ENCODE measurements at places on chromosomes 7 and 10.

DNA sequence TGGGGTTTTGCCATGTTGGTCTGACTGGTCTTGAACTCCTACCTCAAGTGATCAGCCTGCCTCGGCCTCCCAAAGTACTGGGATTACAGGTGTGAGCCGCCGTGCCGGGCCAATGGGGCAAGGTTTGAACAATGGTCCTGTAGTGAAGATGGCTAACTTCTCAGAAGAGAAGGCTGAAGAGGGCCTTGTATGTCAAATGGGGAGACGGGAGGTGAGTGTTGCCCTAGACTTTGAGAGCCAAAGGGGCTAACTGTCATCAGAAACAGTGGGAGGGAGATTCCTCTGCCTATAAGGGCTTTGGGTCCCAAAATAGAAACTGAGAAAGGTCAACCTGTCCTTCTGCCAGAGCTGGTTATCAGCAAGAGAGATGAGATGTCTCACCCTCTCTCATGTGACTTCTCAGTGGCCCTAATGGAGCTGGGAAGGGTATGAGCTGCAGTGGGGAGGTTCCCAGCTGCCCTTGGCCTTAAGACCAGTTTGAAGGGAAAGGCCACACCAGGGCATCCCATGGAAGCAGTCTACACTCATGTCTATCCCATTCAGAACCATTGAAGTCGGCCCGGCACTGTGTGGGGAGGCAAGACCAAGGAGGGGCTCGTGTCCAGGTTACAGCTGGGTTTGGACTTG lies 1.3 kb upstream of the SAMD8 start:
- DNase-seq = no peak

DNA sequence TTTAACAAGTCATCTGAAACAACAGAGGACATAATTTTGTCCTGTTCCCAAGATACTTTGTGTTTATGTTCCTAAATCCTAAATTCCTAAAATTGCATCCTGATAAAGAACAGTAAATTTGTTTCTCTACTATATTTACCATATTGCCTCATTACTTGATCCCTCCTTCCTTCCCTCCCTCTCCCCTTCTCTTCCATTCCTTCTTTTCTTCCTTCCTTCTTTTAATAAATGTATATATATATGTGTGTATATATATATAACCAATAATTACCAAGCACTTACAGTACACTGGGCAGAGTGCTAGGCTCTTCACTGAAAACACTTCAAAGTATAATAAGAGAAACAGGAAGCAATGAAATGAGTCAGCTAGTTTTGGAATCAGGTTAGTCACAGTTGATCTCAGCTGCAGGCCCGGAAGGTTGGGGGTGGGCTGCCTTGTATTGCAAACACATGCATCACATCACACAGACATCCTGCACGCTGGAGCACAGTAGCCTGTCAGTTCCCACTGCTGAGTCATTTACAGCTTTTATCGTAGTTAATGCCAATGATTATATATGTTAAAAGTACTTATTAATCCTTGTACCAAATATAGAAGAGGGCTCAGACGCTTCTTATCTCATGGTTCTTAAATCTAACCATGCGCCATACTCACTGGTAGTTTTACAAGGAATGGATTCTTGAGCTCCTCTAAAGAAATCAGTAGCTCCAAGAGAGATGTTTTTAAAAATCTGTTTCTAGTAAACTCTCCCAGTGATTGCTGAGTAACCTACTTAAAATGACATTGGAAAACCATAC lies 551.7 kb downstream of the GRM8 start:
- peak; percentile 99 for DNase-seq

DNA sequence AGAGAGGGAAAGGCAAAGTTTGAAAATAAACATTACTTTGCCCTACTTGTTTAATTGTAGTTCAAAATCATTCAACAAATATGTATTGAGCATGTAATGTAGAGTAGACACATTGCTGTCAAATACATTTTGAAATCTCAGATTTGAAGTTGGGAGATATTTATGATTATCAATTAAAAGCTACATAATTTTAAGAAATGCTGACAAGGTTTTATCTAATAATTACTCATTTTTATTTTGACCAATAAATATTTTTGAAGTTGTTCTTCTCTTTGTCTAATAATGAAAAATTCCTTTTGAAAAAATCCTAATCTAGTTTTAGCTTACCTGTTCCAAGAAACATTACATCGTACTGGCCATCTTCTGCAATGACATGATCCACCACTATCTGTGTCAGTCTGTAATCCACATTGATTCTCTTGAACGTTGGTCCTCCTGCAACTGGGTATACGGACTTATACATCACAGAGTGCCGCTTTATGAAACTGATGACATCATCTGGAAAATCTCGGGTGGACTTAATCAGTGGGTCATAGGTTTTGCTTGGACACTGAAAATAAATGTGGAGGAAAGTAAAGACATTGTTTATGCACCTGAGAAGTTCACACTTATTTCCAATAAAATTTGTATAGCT lies 164.7 kb downstream of the SEMA3D start:
- no peak for DNase-seq

DNA sequence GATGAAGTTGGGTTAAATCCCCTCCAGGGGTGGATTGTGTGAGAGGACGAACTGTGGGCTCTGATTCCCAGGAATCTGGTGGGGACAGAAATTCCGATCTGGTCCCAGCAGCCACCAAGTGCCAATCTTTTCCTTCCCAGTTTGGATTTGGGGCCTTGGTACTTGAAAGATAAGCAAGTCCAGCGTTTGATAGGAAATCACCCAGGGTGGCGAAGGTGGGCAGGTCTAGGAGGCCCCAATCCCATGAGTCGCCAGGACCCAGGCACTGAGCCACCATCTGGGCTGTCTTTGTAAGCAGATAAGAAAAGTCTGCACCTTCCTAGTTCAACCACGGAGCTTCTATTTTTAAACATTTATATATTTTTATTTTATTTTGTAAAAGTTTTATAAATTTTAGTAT lies 122.6 kb upstream of the LSM8 start:
- DNase-seq = no peak

DNA sequence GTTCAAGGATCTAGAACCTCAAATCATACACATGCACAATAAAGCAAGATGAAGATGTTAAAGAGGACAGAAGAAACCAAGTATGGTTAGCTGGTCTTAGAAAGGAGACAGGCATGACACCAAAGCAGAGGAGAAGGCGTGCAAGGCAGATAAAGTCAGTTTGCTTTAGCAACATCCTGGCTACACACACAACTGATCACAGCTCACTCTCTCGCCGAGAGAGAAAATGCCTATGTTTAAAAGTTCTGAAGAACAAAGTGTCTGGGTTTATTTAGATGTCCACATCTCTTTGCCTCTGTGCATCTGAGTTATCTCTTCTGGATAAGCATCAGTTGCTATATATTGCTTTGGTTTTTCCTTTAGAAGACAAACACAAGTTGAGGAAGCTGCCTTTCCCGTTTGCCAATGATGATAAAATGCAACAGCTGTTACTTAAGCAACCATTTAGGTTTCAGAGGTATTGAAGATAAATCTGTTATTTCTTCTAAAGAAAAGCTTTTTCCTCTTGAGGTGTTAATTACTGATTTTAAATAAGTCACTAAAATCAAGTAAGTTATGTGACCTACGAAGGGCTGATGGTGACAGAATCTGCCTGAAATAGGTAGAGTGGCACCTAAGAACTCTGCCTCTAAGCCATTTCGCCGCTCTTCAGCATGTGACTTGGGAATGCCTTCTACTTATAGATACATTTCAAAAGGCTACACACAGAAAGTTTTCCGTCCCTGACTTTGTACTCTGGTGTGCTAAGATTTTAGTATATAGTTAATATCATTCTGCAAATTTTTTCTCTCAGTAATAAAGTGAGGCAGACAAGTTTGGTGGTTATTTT lies 146.2 kb upstream of the ASAH2 start:
- DNase-seq = no peak

GRCh38 chr10:65570143-65571010 lies 1355.5 kb upstream of the LRRTM3 start:
- DNase-seq = no peak

DNA sequence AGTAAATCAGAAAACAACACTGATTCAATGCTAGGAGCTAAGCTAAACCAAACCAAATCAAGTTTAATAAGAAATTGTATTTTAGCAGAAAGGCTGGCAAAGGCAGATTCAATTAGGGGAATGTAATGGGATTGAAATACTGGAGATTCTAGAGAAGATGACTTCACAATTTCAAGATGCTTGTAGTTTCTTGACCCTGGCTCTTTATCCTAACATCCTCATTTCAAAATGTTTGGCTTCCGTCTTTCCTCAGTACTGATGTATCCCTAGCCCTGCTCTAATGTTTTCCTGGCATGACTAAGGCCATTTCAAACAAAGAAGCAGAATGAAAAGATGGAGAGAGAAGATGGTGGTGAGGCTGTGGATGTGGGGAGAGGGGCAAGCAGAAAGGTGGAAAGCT lies 2.7 kb upstream of the JCAD start:
- no peak for DNase-seq

GRCh38 chr10:33680036-33680435 lies 345.6 kb upstream of the NRP1 start:
- no peak for DNase-seq

GRCh38 chr10:14821635-14822375 lies 16.0 kb downstream of the CDNF start:
- no peak for DNase-seq

DNA sequence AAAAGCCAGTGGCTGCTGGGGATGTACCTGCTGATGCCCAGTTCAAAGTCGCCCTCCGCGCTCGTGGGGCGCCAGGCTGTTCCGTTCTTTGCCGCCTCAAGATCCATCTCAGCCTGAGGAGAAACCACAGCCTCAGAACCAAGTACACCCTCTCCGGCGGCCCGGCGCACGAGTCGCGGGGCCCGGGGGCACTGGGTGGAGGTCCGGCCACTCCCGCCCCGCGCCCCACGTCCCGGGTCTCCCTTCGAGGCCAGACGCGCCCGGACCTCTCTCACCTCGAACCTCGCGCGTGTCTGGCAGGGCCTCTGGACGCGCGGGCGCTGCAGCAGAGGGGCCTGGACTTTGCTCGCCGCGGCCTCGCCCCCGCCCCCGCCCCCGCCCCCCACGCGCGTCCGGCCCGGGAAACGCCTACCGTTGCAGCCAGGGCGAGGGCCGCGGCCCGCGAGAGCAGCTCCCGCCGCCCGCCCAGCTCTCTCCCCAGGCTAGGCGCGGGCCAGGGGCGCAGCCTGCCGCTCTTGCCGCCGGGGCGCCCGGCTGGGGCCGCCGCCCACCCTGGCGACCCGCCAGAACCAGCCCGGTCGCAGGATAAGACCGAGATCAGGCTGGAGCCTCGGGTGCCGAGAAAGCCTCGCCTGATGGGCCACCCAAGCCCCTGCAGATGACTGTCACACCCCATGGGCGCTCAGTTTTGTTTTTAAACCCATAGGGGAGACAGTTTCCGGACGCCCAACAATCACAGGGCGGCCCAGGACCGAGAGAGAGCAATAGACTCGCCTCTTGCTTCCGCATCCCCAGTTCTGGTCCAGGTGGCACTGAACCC lies at the start of gene ABCB4:
ABCB4 (minus strand) TSS at position 322 of the 820 bp plus-strand sequence; CDS start at position 107, 215 bp downstream.
- no peak for DNase-seq

- DNase-seq = no peak
Measured at GRCh38 chr10:90912174-90912573, 8.7 kb downstream of the ANKRD1 start.

- DNase-seq = peak; percentile 70
Measured at GRCh38 chr10:24642921-24643678, 80.6 kb downstream of the ARHGAP21 start.

DNA sequence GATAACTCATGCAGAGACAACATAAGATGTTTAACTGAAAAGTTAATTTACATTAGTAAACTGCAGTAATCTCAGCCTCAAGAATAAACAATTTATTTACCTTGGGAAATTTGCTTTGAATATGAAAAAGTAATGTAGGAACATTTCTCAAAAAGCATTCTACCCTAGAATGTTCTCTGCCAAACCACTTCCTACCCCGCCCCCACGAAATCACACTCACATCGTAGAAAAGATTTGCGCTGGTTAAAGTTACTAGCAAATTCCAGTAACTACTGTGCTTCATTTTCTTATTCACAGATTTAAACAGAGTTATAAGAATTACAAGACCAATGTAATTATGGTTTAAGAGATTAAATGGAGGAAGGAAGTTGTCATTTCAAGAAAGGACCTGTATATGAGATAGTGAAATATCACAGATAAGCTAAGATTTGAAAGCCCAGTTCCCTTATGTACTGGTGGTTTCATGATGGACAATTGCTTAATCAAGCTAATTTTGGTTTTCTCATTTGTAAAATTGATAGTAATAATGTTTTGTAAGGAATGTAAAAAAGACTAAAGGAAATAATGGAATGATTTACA lies 175.4 kb downstream of the GNAI1 start:
- DNase-seq = no peak

- no peak for DNase-seq
Measured at GRCh38 chr7:55474944-55475854, 97.1 kb downstream of the VOPP1 start.

- DNase-seq = no peak
Measured at GRCh38 chr10:128992770-128993169, 474.3 kb upstream of the MGMT start.

GRCh38 chr7:131459256-131459655 lies 97.2 kb downstream of the PODXL start:
- DNase-seq = no peak

GRCh38 chr10:87534173-87534858 lies 29.6 kb downstream of the MINPP1 start:
- DNase-seq = peak; percentile 77

- DNase-seq = no peak
Measured at GRCh38 chr7:140310337-140311002, 87.9 kb downstream of the SLC37A3 start.

DNA sequence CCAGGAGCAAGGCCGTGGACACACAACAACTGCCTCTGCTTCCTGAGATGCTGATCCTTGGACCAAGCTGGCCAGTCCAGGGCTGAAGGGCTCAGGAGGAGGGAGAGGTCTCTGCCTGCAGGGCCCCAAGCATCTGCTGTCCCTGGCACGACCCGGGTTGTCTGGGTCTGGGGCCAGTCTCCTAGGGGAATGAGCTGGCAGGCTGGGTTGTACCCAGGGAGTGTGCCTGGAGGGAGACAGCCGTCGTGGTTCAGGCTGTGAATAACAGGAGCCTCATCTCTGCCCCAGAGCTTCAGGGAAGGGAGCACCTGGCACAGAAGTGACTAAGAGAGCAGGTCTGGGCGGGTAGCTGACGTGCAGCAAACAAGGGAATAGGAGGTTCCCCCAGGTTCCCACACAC lies 17.9 kb upstream of the SERPINE1 start:
- no peak for DNase-seq

GRCh38 chr7:11298220-11298619 lies 324.5 kb downstream of the PHF14 start:
- no peak for DNase-seq

GRCh38 chr10:131427901-131428300 lies 116.4 kb upstream of the TCERG1L start:
- DNase-seq = no peak

GRCh38 chr10:118531105-118531852 lies 64.2 kb downstream of the PRLHR start:
- no peak for DNase-seq

- no peak for DNase-seq
Measured at GRCh38 chr7:48868916-48869315, 55.4 kb upstream of the CDC14C start.

- DNase-seq = no peak
Measured at GRCh38 chr7:142584765-142585164, 164.5 kb upstream of the PRSS1 start.

Data from MM.1S (cell line).